NCI-H510A (cell line): ENCODE measurements at places on chromosomes 5 and 9.

- DNase-seq: no peak
Measured at GRCh38 chr5:5203451-5203850, 63.3 kb downstream of the ADAMTS16 start.

DNA sequence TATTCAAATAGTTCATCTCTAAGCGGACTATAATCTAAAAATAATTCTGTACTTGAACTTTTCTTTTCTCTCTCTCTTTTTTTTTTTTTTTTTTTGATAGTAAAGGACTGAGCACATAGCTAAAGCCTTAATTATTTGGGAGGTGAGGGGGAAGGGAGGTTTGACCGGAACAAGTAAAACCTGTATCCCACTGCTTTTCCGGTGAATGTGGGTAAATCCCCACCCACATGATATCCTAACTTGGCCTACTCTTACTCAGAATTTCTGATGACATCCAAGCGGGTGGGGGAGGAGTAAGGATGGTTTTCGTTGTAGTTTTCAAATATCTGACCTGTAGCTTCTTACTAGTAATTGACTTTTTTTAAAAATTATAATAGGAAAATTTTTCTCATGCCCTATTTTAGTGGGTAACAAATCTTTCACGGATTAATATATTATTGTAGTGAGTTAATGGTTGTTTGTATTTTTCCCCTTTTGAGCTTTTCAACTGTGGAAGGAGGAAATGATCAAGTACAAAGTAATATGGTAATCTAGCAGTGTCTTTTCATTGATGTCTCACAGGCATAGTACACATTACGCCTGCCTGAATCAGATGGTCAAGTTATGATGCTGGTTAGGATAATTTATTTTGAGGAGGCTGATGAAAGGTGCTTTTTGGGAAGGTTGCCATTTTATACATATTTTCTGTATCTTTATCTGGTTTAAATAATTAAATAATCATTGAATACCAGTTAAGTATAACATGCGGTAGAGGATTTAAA is 2.2 kb upstream of the ELL2 start:
- no peak for DNase-seq

- DNase-seq: no peak
Measured at GRCh38 chr9:121192518-121192917, 9.2 kb downstream of the RAB14 start.

- DNase-seq: no peak
Measured at GRCh38 chr5:143229896-143230675, 173.4 kb downstream of the NR3C1 start.

GRCh38 chr5:17276445-17276844 is 59.0 kb downstream of the BASP1 start:
- no peak for DNase-seq

DNA sequence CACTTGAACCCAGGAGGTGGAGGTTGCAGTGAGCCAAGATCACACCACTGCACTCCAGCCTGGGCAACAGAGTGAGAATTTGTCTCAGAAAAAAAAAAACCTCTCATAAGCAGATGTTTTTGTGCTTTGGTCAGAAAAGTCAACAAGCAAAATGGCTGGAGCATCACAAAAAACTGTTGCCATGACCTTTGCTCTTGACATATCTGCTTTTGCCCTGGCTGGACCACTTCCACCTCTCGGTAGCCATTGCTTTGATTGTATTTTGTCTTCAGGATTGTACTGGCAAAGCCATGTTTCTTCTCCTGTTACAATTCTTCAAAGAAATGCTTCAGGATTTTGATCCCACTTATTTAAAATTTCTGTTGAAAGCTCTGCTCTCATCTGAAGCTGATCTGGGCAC is 67.0 kb downstream of the MTMR12 start:
- DNase-seq: no peak

DNA sequence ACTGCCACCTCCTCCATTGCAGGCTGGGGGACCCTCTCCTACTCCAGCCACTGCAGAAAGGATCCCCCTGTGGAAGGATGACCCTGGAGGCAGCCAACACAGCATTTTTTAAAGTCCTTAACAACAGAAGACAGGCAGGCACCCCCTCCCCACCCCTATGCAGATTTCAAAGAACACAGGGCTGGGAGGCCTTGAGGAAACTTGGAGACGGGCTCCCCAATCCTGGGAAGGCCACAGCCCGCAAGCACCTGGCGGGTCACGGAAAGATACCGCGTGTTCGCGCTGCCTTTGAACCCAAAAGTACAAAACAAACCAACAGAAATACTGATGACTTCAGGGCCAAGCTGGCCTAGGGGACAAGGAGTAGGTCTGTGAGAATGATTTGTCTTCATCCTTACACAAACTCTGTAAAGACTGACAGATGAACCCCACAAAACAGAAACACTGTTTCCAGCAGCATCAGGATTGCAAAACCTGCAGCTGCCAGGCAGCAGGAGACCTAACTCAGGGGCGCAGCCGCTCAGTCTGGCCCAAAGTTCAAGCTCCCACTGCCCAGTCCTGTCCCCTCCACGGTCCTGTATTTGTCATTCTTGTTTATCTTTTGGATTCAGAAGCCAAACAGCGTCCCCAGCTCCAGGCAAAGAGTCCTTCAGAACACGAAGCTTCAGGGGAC is 13.8 kb downstream of the VAV2 start:
- no peak for DNase-seq

DNA sequence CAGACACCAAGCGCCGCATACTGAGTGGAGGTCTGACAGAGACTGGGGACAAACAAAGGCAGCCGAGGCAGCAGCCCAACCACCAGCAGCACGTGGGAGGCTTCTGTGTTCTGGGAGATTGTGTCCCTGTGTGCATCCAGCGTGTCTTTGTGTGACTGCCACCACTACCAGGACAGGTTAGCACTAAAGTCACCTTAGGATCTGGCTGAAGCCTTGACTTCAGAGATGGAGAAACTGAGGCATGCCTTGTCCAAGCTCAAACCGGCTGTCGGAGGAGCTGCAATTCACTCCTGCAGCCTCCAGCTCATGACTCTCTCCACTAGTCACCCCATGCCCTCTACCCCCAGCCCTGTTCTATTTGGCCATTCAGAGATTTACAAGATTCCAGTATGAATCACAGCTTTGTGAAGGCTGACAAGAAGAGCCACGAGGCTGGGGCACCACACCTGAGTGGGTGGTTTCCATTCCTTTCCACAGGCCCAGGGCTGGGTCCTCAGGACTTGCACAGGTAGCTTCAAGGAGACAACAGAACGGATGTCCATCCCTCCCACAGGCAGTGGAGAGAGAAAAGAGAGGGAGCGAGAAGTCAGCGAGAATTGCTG is 69.3 kb downstream of the SHB start:
- no peak for DNase-seq

DNA sequence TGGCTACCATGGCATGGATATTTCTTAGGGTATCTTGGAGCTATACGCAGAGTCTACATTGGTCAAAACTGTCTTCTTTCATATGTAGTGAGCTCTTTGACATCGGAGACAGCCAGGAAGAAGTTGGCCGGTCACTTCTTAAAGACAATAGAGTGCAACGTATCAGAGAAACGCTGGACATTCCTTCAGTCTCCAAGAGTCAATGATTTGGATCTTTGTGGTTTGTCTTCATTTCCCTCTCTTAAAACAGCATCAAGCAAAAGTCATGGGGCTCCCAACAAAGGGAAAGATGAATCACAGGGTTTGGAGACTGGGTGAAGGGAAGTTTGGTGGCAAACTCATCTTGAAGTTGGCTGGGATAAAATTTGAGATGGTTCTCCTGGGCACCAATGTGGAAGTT is 320.1 kb downstream of the AGTPBP1 start:
- no peak for DNase-seq

DNA sequence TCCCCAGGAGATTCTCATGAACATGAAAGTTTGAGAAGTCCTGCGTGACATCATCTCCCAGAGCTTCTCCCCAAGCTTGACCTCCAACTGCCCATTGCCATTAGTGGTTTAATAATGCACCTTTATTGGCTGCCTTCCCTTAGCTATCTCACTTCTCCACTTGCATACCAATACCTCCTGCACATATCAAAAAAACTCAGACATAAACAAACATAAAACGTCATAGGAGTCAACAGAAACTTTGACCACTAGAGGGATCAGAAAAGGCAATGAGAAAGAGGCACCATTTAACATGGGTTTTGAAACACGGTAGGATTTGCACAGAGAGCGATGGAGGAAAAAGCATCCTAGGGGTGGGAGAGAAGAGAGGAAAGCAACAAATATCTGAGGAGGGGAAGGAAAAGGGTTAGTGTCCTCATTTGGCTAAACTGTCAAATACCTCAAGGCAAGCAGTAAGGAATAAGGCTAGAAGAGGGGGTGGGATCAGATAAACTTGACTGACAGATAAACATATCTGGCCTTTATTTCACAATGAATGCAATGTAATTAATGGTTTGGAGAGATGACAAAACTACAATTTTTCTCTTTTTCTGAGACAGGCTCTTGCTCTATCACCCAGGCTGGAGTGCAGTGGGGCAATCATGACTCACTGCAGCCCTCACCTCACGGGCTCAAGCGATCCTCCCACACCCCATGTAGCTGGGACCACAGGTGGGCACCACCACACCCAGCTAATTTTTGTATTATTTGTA is 27.0 kb downstream of the GNAQ start:
- DNase-seq: no peak
